ENCODE measurements at places on chromosomes 2 and 18. TPM values are rescaled to one million over a fixed set of nuclear protein-coding genes. Genes with fewer than 3 reads are reported as not detected.

Gene KIAA2012
- not detected for polyA plus RNA-seq

Gene TEKT4
- polyA plus RNA-seq, result not detected

DNA sequence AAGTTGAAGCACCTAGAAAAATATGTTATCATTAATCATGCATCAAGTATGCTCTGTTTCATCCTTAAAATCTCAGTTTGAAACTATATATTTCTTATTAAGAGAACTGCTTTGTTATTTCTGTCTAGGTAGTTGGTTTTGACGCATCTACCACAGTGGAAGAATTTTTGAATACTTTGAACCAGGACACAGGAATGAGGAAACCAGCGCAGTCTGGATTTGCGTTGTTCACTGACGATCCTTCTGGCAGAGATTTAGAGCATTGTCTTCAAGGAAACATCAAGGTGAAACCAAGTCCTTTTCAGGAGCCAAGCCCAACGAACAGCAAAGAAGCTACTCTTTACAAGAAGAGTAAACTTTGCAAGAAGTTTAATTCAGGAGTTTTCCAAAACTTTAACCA lies 30.1 kb upstream of the DYNC2LI1 start:
- no peaks in the 10 kb centered on the region for H3K27me3 ChIP-seq
- no peak for DNase-seq
- no peaks in the 10 kb centered on the region for H3K4me1 ChIP-seq
- no peaks in the 10 kb centered on the region for H3K36me3 ChIP-seq
- no peak overlapping the region for H3K4me3 ChIP-seq

- no peaks in the 10 kb centered on the region for H3K4me1 ChIP-seq
- H3K4me3 ChIP-seq, result no peak overlapping the region
- H3K27me3 ChIP-seq, result no peaks in the 10 kb centered on the region
- no peak for DNase-seq
- no peaks in the 10 kb centered on the region for H3K36me3 ChIP-seq
Measured at GRCh38 chr2:232535761-232536530, 3.5 kb upstream of the CHRNG start.

Gene G6PC2
- not detected for polyA plus RNA-seq

DNA sequence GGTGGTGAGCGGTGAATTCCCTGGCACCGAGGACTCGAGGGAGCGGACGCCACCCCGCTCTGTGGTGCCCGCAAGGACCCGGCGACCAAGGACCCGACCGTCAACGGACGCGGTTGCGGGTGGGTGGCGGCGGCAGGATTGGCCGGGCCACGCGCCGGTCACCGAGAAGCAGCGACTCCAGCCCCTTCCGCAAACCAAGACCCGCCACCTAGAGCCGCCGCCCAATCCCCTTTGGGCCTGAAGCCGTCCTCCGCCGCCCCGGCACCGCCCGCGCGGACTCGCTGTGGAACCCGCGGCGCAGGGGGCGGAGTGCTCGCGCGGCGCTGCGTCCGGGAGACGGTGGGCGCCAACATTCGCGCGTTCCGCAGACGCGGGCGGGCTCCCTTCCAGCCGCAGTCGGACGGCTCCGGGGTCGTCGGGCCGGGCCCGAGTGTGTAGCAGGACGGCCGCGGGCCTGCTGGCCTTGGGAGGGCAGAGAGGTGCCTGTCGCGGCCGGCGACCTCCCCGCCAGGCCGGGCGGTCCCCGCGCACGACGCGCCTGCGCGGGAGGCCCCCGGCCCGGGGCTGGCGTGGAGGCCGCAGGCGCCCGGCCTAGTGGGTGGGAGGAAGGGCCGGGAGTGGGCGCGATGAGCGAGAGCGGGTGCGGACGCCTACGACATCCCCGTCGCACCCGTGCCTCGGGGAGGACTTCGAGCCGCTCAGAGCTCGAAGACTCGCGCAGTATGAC lies at the start of the genes FAM228B and PFN4:
FAM228B (plus strand) TSS at position 275 of the 727 bp plus-strand sequence. CDS start 893 bp downstream, outside the sequence.
PFN4 (minus strand) TSS at position 140 of the 727 bp plus-strand sequence. CDS start 799 bp downstream, outside the sequence.
- DNase-seq, result peak; percentile 85
- H3K36me3 ChIP-seq, result no peaks in the 10 kb centered on the region
- H3K4me1 ChIP-seq, result peaks cover 22% of the 10 kb centered on the region

- no peaks in the 10 kb centered on the region for H3K36me3 ChIP-seq
- no peak for DNase-seq
- no peaks in the 10 kb centered on the region for H3K4me1 ChIP-seq
- no peak overlapping the region for H3K4me3 ChIP-seq
- peaks cover 3% of the 10 kb centered on the region for H3K27me3 ChIP-seq
- no peak overlapping the region for H3K27ac ChIP-seq
Measured at GRCh38 chr2:236551471-236552211, 18.0 kb upstream of the ACKR3 start.

Gene TSGA10
- polyA plus RNA-seq, result 0.05 TPM

- DNase-seq, result peak; percentile 71
- H3K4me3 ChIP-seq, result no peak overlapping the region
- H3K27me3 ChIP-seq, result no peaks in the 10 kb centered on the region
- H3K36me3 ChIP-seq, result no peaks in the 10 kb centered on the region
- no peaks in the 10 kb centered on the region for H3K4me1 ChIP-seq
Measured at GRCh38 chr2:174771631-174772471, 7.6 kb upstream of the CHRNA1 start.

DNA sequence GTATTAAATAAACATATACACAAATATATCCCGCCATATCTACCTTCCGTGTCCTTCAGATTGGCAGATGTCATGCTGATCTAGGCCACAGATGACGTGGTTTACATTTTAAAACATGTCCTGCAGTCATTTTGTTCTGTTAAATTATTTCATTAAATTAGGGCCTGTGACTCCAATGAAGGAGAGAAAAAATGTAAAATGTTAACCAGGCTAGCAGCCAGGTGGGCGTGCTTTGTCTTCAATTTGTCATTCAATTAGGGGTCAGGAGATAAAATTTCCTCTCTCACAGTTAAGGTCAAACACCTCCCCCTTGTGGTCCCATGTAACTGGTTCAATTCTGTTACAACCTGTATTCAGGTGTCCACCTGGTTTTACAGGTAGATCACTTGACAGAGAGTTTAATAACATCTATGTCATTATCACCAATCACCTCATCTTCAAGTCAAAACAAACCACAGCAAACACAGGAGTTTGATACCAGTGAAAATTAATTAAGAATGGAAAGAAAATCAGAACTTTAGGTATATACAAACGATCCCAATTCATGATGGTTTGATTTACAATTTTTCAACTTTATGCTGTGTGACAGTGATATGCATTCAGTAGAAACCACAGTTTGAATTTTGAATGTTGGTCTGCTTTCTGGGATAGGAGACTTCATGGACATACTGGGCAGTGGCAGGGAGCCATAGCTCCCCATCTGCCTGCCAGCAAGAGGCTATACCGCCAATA lies 339.4 kb downstream of the CMPK2 start:
- no peaks in the 10 kb centered on the region for H3K36me3 ChIP-seq
- DNase-seq, result no peak
- H3K27ac ChIP-seq, result no peak overlapping the region
- H3K4me1 ChIP-seq, result no peaks in the 10 kb centered on the region
- H3K4me3 ChIP-seq, result no peak overlapping the region
- H3K27me3 ChIP-seq, result no peaks in the 10 kb centered on the region

Gene SERPINB13
- not detected for polyA plus RNA-seq

DNA sequence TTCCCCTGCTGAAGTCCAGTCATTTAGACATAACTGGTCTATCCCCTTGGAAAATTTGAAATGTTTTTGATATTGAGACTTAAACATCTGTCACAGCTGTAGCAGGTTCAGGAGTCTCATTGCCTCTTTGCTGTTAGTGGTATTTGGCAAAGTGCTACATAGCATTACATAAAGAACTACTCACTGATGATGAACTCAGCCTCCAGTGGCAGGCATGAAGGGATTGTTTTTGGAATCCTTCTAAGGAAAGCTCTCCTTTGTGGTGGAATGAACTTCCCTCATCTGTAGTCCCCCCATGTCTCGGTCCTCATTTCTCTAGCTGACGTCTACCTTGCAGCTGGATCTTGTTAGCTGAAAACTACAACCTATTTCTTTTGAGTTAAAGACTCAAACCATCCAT lies 111.6 kb downstream of the TACR1 start:
- DNase-seq, result no peak
- H3K4me3 ChIP-seq, result no peak overlapping the region
- no peaks in the 10 kb centered on the region for H3K36me3 ChIP-seq
- H3K27me3 ChIP-seq, result no peaks in the 10 kb centered on the region

Gene HOXD9
- polyA plus RNA-seq, result 1.9 TPM

DNA sequence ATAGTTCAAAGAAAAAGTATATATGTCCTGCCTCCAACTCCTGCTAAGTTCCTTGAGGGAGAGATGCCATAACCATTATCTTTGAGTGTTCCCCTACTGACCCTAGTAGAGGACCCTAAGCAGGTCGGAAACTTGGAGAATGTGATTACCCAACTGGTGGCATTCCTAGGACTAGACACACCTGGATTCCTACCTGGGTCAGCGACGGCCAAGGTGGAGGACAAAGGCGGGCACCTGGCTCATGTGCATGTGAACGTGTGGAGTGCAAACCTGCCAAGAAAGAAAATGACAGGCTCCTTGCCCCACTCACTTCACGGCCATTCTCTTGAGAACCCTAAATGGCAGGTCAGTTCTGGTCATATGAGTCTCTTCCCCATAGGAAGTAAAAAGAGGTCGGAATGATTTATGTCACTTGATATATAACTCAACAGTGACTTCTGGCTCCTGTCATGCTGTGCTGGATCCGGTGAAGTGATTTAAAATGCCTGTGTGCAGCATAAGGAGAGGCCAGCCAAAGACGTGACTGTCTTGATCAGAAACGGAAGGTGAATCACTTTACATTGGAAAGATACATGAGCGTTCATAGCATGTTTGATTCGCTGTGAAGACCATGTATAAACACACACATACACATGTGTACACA lies 371.6 kb downstream of the EIPR1 start:
- H3K4me1 ChIP-seq, result no peaks in the 10 kb centered on the region
- no peak overlapping the region for H3K4me3 ChIP-seq
- H3K36me3 ChIP-seq, result no peaks in the 10 kb centered on the region
- no peak for DNase-seq
- no peaks in the 10 kb centered on the region for H3K27me3 ChIP-seq

Gene ASTL
- polyA plus RNA-seq, result not detected

Gene TTC21B
- polyA plus RNA-seq, result 8.0 TPM

Gene GREB1
- 0.19 TPM for polyA plus RNA-seq

Gene ATP6V1C2
- polyA plus RNA-seq, result 0.05 TPM

DNA sequence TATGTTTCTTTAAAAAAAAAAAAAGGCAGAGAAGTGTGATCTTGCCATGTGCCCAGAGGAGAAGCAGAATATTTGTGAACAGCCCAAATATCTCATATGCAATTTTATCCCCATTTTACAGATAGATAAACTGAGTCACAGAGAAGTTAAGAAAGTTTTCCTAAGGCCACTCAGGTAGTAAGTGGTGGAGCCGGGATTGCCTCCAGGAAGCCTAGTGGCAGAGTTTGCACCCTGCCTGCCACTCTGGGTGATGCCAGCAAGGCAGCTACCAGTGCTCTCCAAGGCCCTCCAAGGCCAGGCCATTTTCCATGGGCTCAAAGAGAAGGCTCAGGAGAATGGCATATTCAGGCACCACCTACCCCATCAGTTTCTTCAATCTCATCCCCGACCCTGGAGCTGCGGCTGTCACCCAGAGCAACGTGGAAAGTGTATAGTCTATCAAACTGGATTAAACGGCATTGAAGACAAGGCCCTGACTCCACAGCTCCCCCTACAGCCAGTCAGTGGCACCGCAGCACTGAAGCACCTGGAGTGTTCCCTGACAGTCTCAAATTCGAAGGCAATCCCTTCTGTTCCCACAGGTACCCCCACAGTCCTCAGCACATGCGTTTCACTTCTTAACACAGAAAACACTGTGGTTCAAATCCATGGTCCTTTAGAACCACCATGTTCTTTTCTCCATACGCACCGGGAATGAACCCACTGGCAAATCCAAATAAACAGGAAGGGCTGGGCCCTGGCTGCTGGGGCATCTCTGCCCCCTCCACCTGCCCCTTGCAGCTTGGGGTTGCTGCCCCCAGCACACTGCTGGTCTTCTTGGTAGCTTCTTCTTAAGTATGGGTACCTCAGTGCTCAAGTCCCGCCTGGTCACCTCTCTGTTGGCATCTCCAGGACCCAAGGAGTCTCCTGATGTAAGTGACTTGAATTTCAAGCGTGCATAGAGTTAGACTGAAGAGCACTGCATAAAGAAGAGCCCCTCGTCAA lies 175.3 kb downstream of the INHBB start:
- no peaks in the 10 kb centered on the region for H3K36me3 ChIP-seq
- peak; percentile 50 for DNase-seq
- H3K27me3 ChIP-seq, result peaks cover 35% of the 10 kb centered on the region
- H3K27ac ChIP-seq, result no peak overlapping the region

- DNase-seq, result no peak
- H3K36me3 ChIP-seq, result no peaks in the 10 kb centered on the region
- H3K4me3 ChIP-seq, result no peak overlapping the region
- no peaks in the 10 kb centered on the region for H3K27me3 ChIP-seq
- peaks cover 52% of the 10 kb centered on the region for H3K4me1 ChIP-seq
Measured at GRCh38 chr2:54579061-54579681, 123.0 kb downstream of the SPTBN1 start.

DNA sequence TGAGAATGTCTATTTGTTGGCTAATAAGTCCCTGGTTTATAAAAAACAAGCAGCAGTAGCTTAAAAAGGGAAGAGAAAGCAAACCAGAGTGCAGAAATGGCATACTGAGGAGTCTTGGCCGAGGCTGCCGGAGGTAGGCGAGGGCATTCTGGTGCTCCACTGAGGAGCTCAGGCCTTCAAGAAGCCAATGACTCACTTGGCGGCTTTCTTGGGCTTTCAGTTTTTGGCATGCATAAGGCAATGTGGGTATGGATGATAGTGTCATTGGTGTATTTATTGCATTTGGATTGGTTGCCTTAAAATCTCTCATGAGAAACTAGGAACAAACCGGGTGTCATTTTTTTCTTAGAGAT lies 119.6 kb upstream of the ARL5A start:
- peak; percentile 74 for DNase-seq
- H3K27me3 ChIP-seq, result peaks cover 8% of the 10 kb centered on the region
- no peak overlapping the region for H3K27ac ChIP-seq
- H3K36me3 ChIP-seq, result no peaks in the 10 kb centered on the region
- H3K4me1 ChIP-seq, result no peaks in the 10 kb centered on the region
- no peak overlapping the region for H3K4me3 ChIP-seq

DNA sequence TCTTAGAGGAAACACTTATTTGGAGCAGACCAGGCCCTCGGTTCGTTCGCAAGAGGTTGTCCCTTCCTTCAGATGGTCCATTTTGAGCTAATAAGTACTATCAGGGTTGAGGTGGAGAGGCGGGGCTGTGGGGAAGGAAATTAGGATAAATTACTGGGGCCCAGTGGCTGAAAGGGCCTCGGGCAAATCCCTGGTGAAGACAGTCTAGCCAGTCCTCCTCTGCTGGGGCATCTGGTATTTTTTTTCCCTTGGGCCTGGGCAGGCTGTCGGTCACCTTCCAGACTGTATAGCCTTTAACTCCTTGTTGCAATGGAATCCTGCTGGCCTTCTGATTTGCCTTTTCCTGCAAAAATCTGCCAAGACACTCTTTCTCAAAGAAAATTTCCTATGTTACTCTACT lies 1.7 kb upstream of the MYO3B start:
- no peaks in the 10 kb centered on the region for H3K4me1 ChIP-seq
- no peaks in the 10 kb centered on the region for H3K27me3 ChIP-seq
- no peak for DNase-seq
- no peak overlapping the region for H3K4me3 ChIP-seq
- H3K36me3 ChIP-seq, result no peaks in the 10 kb centered on the region

DNA sequence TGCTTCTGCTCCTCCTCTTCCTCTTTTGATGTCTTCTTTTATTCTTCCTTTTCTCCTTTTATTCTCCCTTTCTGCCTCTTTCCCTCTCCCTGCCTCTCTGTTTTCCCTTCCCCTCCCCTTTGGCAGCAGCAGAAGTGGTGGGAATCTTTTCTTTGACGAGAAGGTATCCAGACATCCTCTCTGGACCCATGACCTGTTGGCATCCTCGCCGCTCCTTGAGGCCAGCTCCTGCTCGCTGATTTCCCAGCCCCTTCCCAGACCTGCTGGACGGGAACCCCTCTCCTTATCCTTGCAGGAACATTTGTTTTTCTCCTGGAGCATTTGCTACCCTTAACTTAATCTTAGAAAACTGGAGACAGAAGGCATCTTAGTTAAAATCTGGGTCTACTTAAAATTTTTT lies 130.5 kb downstream of the LPIN1 start:
- no peaks in the 10 kb centered on the region for H3K27me3 ChIP-seq
- H3K4me3 ChIP-seq, result no peak overlapping the region
- H3K27ac ChIP-seq, result no peak overlapping the region
